DMS53 (cell line): ENCODE measurements at places on chromosomes 5 and 9.

DNA sequence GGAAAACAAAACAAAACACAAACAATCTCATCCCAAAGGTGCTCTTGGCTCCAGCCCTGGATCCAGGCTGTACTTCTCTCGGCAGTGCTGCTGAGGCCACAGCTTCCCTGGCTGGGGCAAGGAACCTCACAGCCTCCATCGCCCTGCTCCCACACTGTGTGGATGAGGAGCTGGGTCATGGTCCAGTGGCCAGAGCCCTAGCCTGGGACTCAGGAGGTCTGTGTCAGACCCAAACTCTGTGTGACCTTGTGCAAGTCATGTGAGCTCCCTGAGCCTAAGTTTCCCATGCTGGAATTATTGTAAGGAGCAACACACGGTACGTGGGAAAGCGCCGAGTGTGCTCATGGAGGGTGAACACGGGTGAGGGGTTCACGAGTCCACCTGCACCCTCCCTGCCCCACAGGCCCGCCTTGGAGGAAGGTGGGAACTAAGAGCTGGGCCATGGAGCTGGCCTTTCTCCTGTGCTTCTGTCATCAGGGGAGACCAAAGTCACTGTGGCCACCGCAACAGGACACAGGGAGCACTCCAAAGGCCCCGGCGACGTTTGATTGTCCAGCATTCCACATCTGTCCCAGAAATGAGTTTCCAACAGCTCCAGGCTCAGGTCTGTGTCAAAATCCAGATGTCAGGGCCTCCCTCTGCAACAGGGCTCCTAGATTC is 26.2 kb upstream of the SMU1 start:
- DNase-seq: no peak

DNA sequence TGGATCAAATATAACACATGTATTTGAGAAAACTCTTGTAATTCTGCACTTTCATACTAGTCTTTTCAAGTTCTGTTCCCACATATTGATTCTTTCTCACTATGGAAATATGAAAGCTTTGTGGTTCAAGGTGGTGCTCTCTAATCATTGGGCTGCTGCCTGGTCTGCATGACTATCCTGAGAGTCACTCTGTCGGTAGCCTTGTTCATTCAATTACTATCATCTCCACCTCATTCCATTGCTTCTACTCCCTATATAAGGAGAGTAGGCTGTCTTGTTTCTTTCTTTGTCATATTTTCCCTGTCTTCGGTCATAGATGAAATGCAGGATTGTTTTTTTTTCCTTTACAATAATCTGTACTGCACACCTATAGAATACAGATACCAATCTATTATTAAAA is 341.4 kb upstream of the ACTBL2 start:
- no peak for DNase-seq

DNA sequence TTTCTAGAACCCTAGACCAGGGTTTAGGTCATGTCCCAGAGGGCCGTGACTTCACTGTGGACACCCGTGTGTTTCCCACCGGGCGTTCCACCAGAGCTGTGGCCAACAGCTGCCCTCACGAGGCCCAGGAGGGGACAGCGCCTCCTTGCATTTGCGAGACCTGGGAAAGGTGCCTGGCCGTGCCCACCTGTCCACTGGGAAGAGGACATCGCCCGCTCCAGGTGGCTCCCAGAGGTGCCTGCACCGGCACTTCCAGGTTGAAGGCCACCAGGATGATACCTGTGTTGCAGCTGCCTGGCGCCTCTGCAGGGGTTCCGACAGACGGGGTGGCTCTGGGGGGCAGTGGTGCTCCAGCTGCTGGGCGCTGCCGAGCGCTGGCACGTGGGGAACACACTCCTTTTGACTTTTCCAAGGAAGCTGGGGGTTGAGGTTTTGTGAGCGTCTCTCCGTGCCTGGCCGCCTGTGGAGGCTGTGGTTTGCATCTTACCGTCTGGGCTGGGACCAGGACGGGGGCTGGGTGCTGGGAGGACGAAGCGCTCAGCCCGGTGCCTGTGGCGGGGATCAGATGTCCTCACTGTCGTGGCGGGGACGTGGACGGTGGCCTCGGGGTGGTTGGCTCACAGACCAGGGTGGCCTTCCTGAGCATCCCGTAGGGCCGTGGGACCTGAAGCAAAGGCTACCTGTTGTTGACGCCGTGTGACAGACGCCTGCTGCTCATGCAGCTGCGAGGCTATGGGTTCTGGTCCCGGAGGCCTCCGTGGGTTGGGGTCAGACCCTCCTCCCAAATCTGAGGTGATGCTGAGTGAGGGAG is 19.2 kb downstream of the NKD2 start:
- no peak for DNase-seq

GRCh38 chr5:9533096-9533495 is 12.8 kb downstream of the SEMA5A start:
- no peak for DNase-seq

DNA sequence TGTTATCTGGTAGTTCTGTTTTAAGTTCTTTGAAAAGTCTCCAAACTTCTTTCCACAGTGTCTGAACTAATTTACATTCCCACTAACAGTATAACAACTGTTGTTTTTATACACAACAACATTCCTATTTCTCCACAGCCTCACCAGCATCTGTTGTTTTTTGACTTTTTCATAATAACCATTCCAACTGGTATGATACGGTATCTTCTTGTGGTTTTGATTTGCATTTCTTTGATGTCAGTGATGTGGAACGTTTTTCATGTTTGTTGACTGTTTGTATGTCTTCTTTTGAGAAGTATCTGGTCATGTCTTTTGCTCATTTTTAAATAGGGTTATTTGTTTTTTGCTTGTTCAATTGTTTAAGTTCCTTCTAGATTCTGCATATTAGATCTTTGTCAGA is 12.6 kb upstream of the GRAMD2B start:
- DNase-seq: no peak

- DNase-seq: no peak
These were observed 78.5 kb downstream of the CD180 start for GRCh38 chr5:67118050-67118620.

GRCh38 chr5:93191035-93191817 is 389.8 kb downstream of the NR2F1-AS1 start:
- no peak for DNase-seq

GRCh38 chr5:66223637-66224036 is 79.5 kb downstream of the SREK1 start:
- DNase-seq: peak; percentile 8

DNA sequence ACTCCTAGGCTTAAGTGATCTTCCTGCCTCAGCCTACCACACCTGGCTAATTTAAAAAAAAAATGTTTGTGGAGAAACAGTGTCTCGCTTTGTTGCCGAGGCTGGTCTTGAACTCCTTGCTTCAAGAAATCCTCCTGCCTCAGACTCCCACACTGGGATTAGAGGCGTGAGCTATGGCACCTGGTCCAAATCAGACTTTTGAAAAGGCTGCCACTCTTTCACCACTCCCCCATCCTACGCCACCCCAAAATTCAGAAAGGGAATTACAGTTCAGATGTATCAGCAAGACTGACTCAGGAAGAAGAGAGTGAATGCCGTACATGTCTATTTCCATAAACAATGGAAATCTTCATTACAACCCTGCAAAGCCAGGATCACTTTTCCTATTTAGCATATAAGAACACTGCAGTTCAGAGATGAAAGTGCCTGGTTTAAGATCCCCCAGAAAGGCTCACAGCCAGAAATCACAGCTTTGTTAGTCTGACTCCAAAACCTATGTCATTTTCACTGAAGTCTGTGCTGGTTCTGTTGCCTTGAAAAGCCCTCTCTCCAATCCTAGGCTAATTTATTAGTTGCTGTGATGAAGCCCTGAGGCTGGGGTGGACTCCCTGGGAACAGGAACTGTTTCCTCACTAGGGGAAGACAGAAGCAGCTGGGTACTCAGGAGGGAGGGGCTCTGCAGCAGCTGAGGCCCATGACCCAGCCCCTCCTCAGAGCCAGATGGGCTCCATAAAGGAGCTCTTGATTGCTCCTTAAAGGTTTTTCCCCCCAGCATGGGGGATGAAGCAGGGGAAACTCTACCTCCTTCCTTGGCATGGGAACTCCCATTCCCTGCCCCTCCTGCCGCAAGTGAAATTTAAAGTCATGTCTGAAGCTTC is 3.1 kb downstream of the FBLL1 start:
- no peak for DNase-seq

DNA sequence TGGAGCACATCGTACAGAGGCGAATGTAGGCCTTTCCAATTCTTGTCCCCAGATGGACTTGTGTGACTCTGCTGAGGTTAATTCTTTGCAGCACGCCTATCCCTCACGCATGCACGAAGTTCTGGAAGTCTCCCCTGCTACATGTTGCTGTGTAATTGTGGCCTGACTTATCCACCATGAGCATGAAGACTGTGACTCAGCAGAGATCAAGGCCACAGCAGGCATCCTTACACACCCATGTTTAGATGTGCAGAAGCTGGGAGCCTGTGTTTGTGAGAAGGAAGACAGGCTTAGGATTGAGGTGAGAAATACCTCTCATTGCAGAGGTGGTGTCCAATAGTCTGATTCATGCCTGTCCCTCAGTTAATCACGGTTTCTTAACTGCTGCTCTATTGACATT is 135.6 kb downstream of the ICE1 start:
- no peak for DNase-seq

- DNase-seq: peak; percentile 35
These were observed 162.1 kb downstream of the ARL15 start for GRCh38 chr5:54148067-54148845.

- peak; percentile 92 for DNase-seq
These were observed at the start of gene PCDHA4 for GRCh38 chr5:140806834-140807775. Gene PCDHA4 (plus strand): TSS chr5:140807068.

DNA sequence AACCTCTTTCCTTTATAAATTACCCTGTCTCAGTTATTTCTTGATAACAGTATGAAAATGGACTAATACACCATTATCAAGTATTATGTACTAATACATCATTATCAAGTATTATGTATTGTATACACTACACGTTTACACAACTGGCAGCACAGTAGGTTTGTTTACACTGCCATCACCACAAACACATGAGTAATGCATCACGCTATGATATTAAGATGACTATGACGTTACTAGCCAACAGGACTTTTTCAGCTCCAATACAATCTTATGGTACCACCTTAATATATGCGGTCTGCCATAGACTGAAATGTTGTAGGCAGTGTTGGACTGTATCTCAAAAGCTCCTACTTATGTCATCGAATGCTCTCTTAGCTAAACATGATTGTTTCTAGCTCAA is 28.2 kb downstream of the PRELID2 start:
- DNase-seq: peak; percentile 92

GRCh38 chr9:99269416-99269815 is 47.3 kb downstream of the SEC61B start:
- no peak for DNase-seq

DNA sequence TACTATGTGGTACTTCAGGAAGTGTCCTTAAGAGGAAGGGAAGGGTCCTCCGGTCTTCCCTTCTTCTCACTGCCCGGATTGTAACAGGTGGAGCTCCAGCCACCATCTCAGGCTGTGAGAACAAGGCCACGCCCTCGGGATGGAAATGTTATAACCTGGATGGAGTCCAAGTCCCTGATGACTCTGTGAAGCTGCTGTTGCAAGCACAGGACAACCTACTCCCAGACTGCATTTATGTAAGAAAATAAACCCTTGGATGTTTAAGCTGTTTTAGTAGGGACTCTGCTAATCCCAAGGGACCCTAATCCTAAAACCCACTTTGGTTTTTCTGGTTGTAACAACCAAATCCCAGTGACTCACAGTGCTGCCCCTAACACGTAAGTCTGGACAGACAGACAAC is 221.6 kb downstream of the ACTL7B start:
- peak; percentile 46 for DNase-seq

- DNase-seq: no peak
These were observed 584.3 kb upstream of the TUSC1 start for GRCh38 chr9:26262421-26263107.

GRCh38 chr9:24071091-24071490 is 245.1 kb upstream of the ELAVL2 start:
- no peak for DNase-seq

DNA sequence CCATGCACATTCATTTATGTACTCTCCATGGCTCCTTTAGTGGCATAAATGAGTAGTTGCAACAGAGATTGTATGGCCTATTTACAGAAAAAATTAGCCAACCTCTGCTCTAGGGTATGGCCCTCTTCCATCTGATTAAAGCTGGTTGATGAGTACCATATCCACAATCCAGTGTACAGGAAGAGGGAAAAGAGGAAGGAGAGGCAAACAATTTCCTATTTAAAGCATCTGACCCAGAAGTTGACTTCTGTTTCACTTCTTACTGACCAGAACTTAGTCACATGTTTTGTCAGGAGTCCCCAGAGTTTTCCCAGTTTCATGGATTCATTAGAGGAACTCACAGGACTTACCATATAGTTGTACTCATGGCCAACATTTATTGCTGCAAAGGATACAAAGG is 68.6 kb upstream of the STARD4 start:
- no peak for DNase-seq

DNA sequence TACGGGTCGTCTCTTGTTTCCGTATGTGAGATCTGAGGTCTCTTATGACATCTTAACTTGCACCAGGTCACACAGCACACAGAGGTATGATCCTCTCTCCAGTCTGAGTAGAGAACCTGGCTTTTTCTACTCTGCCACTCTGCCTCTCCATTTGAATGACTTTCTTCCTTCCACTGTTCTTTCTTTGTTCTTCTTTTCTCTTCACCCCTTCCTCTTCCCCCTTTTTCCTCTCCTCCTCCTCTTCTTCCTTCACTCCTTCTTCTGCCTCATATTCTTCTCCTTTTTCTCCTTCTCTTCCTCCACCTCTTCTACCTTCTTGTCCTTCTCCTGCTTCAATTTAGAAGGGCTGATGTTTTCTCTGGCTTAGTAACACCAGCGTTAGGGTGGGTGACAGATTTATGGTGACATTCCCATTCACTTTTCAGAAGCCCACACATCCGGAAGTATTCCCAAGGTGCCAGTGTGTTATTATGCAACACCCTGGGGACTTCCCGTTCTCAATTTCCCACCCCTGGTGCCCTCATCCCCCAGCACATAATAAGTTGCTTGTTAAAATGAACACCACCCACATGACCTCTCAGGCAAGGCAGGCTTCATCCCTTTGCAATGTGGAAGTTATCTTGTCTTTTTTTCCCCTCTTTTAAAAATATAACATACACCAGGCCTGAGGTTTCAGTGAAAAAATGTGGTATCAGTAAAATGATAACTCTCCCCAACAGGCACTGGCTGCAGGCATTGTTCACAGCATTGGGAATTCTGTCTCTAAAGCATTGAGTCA is 122.0 kb downstream of the PAPPA start:
- no peak for DNase-seq

- DNase-seq: peak; percentile 21
These were observed 159.6 kb upstream of the STK32A start for GRCh38 chr5:147075187-147075586.

- DNase-seq: no peak
These were observed 2029.0 kb upstream of the WWC1 start for GRCh38 chr5:166262395-166262794.

- no peak for DNase-seq
These were observed 24.0 kb downstream of the RANBP17 start for GRCh38 chr5:170885809-170886208.

- DNase-seq: peak; percentile 82
These were observed at the start of gene FAM163B for GRCh38 chr9:133609311-133610098. Gene FAM163B (minus strand): TSS chr9:133609389. CDS start chr9:133580223, 29,166 bp downstream.

DNA sequence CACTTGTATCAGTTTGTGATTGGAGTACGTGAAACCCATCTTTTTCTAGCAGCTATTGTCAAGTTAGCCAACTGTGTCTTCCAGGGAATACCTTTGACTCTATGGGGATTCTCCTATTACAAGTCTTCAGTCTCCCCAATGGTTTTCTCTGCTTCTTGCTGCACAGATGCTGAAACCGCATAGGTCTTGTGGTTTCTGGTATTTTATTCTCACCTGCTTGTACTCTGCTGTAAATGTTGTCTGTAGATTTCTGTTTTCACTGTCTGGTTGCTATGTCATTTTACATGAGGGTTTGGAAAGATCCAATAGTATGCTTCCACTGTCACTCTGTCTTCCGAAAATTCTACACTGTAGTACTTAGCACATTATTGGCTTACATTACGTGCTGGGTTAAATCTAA is 1196.9 kb upstream of the C9orf72 start:
- DNase-seq: no peak
